ENCODE measurements at places on chromosomes 13 and 19.

DNA sequence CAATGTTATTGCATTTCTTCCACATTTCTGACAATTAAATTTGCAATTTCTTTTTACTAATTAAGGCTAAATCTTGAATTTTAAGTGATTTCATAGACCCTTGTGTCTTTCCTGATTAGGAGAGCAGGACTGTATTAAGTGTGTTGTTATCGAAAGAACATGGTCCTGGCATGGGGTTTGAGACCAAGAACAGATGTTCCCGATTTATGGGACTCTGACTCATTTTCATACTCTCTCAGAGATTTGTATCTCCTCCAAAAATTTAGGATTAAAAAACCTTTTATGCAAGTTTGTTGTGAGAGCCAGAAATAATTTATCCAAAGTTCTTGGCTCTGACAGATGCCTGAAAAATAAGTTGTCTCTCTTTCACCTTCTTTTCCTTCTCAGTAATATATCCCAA, 589.3 kb upstream of the ARGLU1 start:
- no peak for DNase-seq

- DNase-seq: no peak
Measured at GRCh38 chr19:2248136-2249009, 750 bp upstream of the AMH start.

DNA sequence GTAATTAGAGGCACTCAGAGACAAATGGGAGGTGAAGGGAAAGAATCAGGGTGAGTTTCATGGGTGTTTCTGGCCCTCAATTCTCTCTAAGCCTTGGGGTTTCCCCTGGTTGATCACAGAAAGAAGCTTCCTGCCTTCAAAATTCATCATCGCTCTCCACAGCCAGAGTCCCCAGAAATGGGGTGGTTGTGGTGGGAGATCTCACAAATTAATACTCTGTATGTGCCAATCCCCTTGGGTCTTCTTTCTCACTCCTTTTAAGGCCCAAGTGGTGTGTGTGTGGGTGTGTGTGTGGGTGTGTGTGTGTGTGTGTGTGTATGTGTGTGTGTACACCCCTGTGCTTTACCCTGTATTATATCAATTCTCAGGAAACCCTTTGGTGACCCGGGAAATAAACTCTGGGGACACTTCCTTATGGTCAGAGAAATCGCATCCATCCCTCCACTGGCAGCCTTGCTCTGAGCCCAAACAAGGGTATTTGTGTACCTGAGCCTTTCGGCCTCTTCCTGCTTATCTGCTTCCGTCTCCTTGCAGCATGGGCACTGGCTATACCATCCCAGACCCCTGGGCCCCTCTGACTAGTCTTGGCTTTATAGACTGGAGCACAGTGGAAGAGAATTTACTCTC, 2.8 kb upstream of the FCGBP start:
- peak; percentile 36 for DNase-seq

DNA sequence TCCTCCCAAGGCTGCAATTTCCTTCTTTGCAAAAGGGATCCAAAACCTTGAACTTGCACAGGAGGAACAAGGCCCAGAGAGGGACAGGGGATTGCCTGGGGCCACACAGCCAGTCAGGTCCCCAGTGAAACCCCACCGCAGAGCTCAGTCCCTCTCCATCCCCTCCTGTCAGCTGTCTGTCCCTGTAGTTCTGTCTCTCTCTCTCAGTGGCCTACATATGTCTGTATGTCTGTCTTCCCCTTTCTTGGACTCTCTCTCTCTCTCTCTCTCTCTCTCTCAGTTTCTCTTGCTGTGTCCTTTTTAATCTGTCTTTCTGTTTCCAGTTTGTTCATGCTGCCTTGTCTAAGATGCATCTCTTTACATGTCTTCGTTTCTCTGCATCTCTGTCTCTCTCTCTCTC, 11.5 kb downstream of the CEACAM19 start:
- no peak for DNase-seq

DNA sequence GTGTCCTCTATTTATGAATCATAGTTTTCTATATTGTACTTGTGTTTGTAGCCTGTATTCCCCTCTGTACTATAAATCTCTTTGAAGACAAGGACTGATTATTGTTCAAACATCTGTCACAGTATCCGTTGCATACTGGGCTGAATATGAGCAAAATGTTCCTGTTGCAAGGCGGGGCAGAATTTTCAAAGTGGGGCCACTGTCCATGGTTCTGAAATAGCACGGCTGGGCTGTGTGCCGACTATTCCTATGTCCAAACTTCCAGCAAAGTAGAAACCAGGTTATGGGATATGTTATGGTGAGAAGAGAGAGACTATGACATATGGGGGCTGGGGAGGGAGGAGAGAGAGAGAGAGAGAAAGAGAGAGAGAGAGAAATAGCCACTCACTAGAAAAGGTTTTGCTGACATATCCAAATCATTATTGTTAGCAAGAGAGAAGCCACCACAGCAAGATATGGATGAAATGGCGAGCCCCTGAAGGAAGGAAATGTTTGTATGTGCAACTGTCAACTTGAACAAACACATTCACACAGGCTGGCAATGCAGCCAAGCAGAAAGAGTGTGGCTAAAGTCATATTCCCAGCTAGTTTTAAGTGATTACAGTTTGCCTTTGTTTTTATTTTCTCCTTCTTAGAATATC, 107.0 kb upstream of the GPR12 start:
- DNase-seq: peak; percentile 8
